ENCODE measurements at places on chromosomes 16 and 17.

GRCh38 chr17:50130559-50131305 lies 772 bp upstream of the SAMD14 start:
- DNase-seq: no peak

GRCh38 chr16:13378151-13378550 lies 476.8 kb downstream of the SHISA9 start:
- no peak for DNase-seq

DNA sequence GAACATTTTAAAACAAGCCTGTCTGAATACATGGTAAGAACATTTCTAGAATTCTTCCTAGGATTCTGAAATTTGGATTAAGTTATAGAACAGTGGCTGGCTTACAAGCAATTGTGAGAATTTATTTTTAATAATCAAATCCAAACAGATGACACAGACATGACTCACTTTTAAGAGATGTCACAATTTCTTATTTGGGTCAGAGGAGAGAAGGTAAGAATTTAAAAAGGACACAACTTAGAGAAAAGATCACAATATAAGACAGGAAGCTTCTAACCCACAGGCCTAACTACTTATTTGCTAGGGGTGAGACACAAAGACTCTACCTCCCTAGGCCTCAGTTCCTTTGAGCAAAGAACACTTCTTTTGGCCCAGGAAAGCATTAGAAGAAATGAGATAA lies 32.7 kb downstream of the ZZEF1 start:
- no peak for DNase-seq

- no peak for DNase-seq
Observed at GRCh38 chr17:40480501-40481003, 20.9 kb downstream of the TNS4 start.

DNA sequence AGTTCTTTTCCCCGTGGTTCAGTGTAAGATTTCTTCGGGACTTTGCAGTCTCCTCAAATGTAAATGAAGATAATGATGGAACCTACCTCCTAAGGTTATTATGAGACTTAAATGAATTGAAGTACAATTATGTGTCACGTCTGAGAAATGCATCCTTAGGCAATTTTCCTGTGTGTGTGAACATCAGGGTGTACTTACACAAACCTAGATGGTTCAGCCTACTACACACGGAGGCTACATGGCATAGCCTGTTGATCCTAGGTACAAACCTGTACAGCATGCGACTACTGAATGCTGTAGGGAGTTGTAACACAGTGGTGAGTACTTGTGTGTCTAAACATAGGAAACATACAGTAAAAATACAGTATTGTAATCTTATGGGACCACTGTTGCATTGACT lies 1.1 kb upstream of the FAM20A start:
- DNase-seq: no peak

DNA sequence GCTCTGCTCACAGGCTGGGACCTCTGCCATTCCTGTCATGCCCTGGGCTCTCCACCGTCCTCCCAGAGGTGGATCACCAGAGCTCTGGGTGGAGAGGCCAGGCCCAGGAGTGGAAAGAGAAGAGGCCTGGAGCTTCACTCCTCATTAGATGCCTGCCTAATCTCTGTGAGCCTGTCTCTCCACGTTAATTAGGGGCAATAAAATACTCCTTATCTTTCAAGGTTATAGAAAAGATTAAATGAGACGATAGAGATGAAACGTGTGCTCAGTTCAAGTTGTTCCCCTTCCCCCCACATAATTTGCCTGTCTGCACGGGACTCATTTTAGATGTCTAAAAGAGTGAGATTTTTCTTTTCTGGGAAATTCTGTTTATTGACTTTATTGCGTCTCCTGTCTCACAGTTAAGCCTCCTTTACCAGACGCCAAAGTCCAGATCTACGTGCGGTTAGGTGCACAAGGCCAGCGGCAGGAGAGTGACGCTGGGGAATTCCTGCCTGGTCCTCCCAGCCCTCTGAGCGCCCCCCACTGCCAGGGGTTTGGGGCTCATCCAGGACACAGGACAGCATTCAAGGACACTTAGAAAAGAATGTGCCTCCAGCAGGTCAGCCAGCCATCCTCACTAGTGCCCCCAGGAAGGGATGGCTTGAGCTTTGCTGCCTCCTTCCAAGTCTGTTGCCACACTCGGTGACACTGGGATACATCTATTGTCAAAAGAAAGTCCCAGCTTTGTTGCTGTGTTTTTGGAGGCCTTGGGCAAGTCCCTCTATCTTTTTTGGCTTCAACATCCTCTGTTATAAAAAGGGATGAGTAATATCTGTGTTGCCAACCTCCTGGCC lies 42.3 kb downstream of the TBX4 start:
- DNase-seq: no peak

DNA sequence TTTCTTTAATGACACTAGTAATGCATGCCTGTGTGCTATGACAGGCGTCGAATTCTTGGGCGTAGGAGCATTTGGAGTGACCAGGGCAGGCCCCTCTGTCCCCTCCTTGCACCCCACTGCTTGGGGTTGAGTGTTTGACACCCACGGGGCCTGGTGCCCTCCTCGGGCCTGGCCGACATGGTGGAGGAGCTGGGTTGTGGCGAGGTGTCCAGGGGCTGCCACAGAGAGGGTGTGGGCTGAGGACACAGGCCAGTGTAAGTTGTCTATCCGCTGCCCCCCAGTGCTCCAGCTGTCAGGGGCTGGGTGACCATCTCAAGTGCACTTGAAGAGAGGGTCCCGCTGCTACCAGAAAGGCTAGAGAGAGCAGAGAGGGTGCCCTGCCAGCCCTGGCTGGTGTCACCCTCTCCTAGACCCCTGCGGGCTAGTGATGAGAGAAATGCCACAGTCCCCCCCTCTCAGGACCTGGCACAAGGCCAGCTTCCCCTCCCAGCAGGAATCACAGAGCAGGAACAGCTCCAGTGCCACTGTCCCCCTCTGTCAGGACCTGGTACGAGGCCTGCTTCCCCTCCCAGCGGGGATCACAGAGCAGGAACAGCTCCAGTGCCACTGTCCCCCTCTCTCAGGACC lies 30.5 kb downstream of the MGRN1 start:
- DNase-seq: no peak

DNA sequence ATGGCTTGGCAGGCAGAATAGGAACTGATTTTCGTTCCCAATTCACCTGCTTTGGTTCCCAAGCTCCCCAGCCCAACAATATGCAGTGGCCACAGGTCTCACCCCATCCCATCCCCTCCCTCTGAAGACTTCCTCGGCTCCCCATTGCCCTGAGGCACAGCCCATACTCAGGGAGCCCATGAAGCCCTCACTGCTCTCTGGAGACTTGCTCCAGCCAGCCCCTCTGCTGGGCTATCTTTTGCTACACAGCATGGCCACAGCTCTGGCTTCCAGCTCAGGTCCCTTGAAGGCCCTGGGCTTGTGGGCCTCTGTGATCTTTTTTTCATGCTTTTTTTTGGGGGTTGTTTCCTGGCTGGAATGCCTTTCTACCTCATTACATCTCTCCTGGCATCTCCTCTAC lies 8.5 kb upstream of the RNF222 start:
- DNase-seq: no peak

- DNase-seq: no peak
Observed at GRCh38 chr17:64278614-64279013, 15.6 kb upstream of the TEX2 start.

- no peak for DNase-seq
Observed at GRCh38 chr17:82384730-82385481, 13.3 kb downstream of the UTS2R start.

Data from KG1 (cell line).